ENCODE measurements at places on chromosomes 5 and 9. TPM values are rescaled to one million over a fixed set of nuclear protein-coding genes. Genes with fewer than 3 reads are reported as not detected.

DNA sequence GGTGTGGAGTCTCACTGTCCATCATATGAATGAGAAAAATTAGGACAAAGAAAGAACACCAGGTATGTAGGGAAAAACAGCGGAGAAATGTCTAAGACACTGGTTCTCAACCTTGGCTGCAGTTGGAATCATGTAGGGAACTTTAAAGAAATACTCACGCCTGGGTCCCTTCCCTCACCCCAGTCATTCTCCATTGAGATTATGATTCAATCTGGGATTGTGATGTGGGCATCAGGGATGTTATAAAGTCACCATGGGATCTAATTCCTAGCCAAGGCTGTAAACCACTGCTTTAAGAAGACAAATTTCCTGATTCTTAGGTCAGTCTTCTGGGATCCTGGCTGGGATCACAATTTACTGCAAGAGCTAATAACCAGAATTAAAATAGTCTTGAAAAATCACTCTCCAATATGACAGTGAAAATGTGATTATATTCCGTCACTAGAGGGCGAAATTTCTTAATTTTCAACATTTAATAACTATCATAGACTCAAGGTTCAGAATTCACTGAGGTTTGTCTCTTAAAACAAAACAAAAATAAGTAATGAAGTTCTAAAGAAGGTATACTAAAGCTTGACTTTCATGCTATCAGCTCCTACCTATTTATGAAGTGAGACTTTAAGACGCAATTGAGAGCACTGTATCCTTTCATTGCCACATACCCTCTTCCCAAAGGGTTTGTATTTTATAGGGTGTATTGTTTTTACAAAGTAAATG is 60.5 kb downstream of the GLDC start:
- peak; percentile 46 for DNase-seq
- no peak overlapping the region for H3K4me3 ChIP-seq
- H3K4me1 ChIP-seq = no peaks in the 10 kb centered on the region
- no peak overlapping the region for H3K27ac ChIP-seq
- no peaks in the 10 kb centered on the region for H3K27me3 ChIP-seq

Gene PGM5
- not detected for total RNA-seq

- no peaks in the 10 kb centered on the region for H3K36me3 ChIP-seq
- no peak for DNase-seq
- no peak overlapping the region for H3K4me3 ChIP-seq
- H3K27me3 ChIP-seq = no peaks in the 10 kb centered on the region
- H3K4me1 ChIP-seq = peaks cover 5% of the 10 kb centered on the region
- no peak overlapping the region for H3K27ac ChIP-seq
Measured at GRCh38 chr5:159414021-159414420, 83.7 kb upstream of the IL12B start.

- no peaks in the 10 kb centered on the region for H3K36me3 ChIP-seq
- H3K27me3 ChIP-seq = no peaks in the 10 kb centered on the region
- no peak overlapping the region for H3K27ac ChIP-seq
- H3K4me1 ChIP-seq = no peaks in the 10 kb centered on the region
- H3K4me3 ChIP-seq = no peak overlapping the region
- DNase-seq = peak; percentile 22
Measured at GRCh38 chr5:59562756-59563389, 330.7 kb downstream of the PDE4D start.

DNA sequence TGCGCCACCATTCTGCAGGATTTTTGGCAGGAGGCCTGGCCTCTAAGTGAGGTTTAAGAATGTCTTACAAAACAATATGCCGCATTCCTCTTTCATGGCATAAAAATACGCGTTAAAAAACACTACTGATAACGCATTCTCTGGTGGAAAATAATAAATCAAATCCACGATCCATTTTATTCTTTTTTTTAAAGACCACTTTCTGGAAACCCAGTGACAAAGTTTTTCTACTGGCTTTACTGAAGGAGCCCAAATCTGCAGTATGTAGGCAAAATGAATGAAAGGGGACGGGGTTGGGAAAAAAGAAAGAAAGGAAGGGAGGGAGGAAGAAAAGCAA is 2.0 kb downstream of the SV2C start:
- peaks cover 52% of the 10 kb centered on the region for H3K27me3 ChIP-seq
- H3K27ac ChIP-seq = no peak overlapping the region
- DNase-seq = peak; percentile 19
- H3K4me3 ChIP-seq = no peak overlapping the region
- no peaks in the 10 kb centered on the region for H3K4me1 ChIP-seq
